Activated naive CD4-positive, alpha-beta T cell (primary cell): ENCODE measurements at places on chromosomes 16 and 17.

DNA sequence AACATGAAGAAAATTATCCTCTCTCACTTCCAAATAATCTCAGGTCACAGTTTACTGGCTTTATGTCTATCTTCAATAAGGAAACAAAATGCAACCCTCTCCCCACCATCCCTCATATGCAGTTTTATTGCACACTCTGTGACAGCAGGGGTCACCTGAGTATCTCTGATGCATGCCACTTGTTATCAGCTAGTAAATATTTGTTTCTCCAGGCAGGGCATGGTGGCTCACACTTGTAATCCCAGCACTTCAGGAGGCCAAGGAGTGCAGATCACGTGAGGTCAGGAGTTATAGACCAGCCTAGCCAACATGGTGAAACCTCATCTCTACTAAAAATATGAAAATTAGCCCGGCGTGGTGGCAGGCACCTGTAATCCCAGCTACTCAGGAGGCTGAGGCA, 61.1 kb downstream of the ADAMTS18 start:
- DNase-seq: no peak

GRCh38 chr16:71610936-71611871, 14.8 kb upstream of the MARVELD3 start:
- peak; percentile 71 for DNase-seq

DNA sequence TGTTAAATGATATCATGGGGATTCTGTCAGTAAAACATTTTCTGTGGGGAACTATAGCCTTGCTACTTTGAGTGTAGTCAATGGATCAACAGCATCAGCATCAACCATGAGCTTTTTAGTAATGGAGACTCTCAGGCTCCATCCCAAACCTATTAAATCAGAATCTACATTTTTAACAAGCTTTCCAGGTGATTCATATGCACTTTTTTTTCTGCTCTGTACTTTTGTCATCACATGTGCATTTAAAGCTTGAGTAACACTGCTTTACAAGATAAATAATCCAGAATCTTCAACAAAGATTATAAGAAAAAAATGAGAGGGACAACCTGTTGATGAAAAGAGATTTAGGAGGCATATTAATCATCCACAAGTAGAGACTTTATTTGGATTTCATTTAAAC, 23.5 kb downstream of the NUP93 start:
- no peak for DNase-seq

DNA sequence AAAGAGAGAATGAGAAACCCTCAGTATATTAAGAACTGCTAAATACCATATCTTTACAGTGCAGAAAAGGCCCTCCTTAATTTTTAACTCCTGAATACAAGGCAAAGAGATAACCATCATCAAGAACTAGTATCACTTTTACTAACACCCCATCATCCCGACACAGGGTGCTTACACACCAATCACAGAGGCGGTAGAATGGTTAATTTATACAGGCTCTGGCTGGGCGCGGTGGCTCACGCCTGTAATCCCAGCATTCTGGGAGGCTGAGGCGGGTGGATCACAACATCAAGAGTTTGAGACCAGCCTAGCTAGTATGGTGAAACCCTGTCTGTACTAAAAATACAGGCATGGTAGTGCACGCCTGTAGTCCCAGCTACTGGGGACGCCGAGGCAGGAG, 4.2 kb downstream of the PSMD12 start:
- no peak for DNase-seq

- DNase-seq: no peak
These were observed 124.5 kb upstream of the ZFHX3 start for GRCh38 chr16:73172241-73172972.

- no peak for DNase-seq
These were observed 6.9 kb downstream of the CARMIL2 start for GRCh38 chr16:67651847-67652246.

- no peak for DNase-seq
These were observed 11.6 kb downstream of the MKS1 start for GRCh38 chr17:58207451-58207850.
